CD4-positive, alpha-beta T cell treated with Interleukin-15 for 1 hour (primary cell): ENCODE measurements at places on chromosomes 7 and 10.

- DNase-seq = no peak
These were observed 39.4 kb downstream of the ABLIM1 start for GRCh38 chr10:114618722-114619121.

- no peak for DNase-seq
These were observed 18.2 kb upstream of the GDI2 start for GRCh38 chr10:5831446-5831782.

GRCh38 chr7:44383566-44383965 is 58.2 kb upstream of the CAMK2B start:
- DNase-seq = no peak

GRCh38 chr10:110076559-110077318 is 69.0 kb downstream of the ADD3 start:
- DNase-seq = peak; percentile 66

GRCh38 chr7:46764100-46764936 is 817.6 kb downstream of the TNS3 start:
- DNase-seq = no peak

GRCh38 chr7:77791956-77792355 is 6.3 kb downstream of the TMEM60 start:
- no peak for DNase-seq

DNA sequence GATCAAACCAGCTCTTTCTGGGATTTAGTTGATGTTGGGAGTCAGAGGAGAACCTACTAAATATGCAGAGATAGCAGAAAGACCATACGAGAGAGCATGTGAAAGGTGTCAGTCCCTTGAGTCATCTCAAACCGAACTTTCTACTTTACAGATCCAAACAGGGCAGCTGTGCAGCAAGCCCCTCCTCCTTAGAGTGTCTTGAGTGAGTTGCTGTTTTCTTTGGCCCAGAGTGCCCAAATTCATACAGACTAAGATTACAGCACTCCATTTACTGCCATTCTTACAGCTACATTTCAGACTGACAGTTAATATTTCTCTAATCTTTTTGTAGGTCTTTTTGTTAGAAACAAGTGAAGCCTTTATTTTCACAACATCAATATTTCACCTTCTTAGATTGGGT is 53.4 kb downstream of the NRCAM start:
- DNase-seq = no peak

- DNase-seq = no peak
These were observed 20.5 kb downstream of the OTUD1 start for GRCh38 chr10:23459308-23459939.

GRCh38 chr7:70502117-70502863 is 629.7 kb upstream of the GALNT17 start:
- DNase-seq = no peak

DNA sequence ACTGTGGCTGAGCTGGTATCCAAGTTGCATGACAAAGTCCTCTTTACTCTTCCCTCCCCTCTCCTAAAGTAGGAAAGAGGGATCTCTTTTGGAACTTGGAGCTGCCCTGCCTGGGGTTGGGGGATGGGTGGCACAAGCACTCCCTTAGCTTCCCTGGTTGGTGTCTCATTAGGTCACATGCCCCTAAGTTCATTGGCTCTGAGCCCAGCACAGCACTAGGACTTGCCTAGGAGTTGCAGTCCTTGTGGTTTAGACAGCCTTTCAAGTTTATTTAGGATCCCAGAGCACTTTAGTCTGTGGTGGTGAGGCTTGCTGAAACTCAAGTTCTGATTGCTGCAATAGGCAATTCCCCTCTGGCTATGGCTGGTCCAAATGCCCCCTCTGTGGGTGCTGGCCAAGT is 281.4 kb downstream of the NXPH1 start:
- no peak for DNase-seq

- no peak for DNase-seq
These were observed 37.8 kb downstream of the PDLIM1 start for GRCh38 chr10:95253007-95253406.

GRCh38 chr10:132077091-132077490 is 11.3 kb downstream of the JAKMIP3 start:
- no peak for DNase-seq

GRCh38 chr10:125628104-125629049 is 54.6 kb downstream of the TEX36 start:
- no peak for DNase-seq

GRCh38 chr10:19828278-19829049 is 12.2 kb downstream of the PLXDC2 start:
- DNase-seq = no peak

- no peak for DNase-seq
These were observed 186.6 kb upstream of the LYZL1 start for GRCh38 chr10:29102233-29102632.

DNA sequence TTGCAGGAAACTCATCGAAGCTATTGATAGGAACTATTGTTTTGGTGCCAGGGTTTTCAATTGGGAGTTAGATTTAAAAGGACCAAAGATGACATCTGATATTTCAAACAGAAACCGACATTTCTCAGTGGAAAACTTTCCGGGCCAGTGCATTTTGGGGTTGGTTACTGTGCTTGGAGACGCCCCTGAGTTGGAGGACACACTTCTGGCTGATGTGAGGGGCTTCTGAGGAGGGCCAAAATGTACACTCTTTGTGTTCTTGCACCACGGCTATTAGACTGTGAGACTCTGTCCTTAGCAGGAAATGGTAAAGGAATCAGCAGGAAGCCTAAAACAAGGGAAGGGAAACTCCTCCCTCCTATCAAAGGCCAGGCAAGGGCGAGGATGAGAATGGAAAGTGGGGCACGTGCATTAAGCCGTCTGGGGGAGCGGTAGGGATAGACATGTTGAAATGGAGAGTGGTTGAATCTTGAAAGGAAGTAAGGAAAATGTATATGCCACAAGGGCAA is 1.8 kb upstream of the SRGN start:
- DNase-seq = no peak

- peak; percentile 10 for DNase-seq
These were observed 1.7 kb upstream of the TRIP6 start for GRCh38 chr7:100865372-100865911.
